ENCODE measurements at places on chromosomes 7 and 10. TPM values are rescaled to one million over a fixed set of nuclear protein-coding genes. Genes with fewer than 3 reads are reported as not detected.

The ACTR3C gene
- 0.36 TPM for total RNA-seq

The PKD1L1 gene
- total RNA-seq = 0.03 TPM

The GDF2 gene
- total RNA-seq = not detected

The PNLIPRP3 gene
- total RNA-seq = not detected

The KCTD7 gene
- total RNA-seq = 5.1 TPM
